Activated CD4-positive, CD25-positive, alpha-beta regulatory T cell treated with anti-CD3 and anti-CD28 coated beads, Interleukin-2, amount 50 U/mL, for 16 hours (primary cell): ENCODE measurements at places on chromosomes 12 and 14.

- DNase-seq: no peak
Measured at GRCh38 chr12:538731-539539, 79.2 kb downstream of the B4GALNT3 start.

DNA sequence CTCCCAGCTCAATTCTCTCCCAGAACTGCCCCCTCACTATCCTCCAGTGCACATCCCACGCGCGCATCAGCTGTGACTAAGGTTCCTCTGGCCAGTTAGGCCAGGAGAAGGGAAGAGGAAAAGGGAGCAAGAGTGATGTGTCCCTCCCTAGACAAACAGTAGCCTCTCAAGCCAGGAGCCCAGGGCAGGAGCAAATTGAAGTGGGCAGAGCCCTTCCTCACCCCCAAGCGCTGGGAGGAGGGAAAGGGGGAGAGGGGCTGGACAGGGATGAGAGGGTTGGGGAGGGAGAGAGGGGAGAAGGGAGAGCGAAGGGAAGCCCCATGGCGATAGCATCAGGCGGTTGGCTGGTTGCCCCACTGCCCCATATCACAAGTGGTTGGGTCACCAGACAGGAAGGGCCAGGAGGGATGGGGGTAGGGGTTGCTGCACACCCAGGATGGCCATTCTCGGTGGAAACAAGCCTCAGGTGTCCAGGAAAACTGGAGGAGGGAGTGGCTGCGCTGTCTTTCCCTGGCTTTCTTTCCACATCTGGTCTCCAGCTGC, 1.1 kb downstream of the CD63 start:
- DNase-seq: no peak

DNA sequence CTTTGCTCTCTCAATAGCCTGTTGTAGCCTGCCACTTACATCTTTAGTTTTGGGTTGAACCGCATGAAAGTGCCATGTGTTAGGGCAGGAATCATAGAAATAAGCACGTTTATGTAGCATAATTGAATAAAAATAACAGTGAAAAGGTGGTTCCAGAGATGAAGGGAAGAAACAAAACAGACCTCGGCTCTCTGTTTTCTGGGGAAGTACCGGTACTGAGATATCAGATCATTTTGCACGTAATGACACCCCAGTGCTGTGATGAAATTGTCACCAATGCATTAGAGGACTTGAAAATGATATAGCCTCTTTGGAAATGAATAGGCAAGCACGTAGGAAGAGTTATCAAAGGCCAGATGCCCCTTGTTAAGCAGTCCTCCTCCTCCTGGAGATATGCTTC, 42.5 kb upstream of the DLK1 start:
- DNase-seq: no peak

DNA sequence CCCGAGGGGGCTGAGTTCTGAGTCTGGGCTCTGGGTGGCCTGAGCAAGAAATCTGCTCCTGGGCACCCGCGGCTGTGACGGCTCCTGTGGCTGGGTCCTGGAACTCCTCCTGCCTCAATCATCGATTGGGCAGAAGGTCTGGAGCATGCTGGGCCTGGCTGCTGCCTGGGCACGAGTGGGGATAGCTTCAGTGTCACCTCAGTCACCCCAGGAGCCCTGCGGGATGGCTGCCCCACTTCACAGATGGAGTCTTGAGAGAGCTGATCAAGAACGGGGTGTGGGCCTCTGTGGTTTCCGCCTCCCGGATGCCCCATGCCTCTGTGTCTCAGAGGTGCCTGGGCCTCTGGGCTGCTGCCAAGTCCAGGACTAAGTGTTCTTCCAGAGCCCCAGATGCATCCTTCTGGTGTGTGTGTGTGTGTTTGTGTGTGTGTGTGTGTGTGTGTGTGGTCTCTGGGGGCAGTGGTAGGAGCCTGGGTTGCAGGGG, 185.6 kb upstream of the C14orf180 start:
- DNase-seq: peak; percentile 25

- DNase-seq: no peak
Measured at GRCh38 chr14:55756557-55756956, 176.6 kb downstream of the KTN1 start.

- no peak for DNase-seq
Measured at GRCh38 chr12:13428538-13429265, 232.2 kb downstream of the EMP1 start.

- no peak for DNase-seq
Measured at GRCh38 chr14:74490486-74490885, 2.6 kb downstream of the NPC2 start.

- no peak for DNase-seq
Measured at GRCh38 chr14:104594310-104595046, 10.1 kb downstream of the TMEM179 start.

GRCh38 chr14:90512329-90512991, 115.6 kb downstream of the CALM1 start:
- DNase-seq: no peak

- no peak for DNase-seq
Measured at GRCh38 chr12:118959348-118959747, 22.0 kb upstream of the SRRM4 start.

- no peak for DNase-seq
Measured at GRCh38 chr12:77082021-77082420, 16.7 kb upstream of the E2F7 start.

- DNase-seq: no peak
Measured at GRCh38 chr14:45181806-45182205, 46.1 kb downstream of the FANCM start.

DNA sequence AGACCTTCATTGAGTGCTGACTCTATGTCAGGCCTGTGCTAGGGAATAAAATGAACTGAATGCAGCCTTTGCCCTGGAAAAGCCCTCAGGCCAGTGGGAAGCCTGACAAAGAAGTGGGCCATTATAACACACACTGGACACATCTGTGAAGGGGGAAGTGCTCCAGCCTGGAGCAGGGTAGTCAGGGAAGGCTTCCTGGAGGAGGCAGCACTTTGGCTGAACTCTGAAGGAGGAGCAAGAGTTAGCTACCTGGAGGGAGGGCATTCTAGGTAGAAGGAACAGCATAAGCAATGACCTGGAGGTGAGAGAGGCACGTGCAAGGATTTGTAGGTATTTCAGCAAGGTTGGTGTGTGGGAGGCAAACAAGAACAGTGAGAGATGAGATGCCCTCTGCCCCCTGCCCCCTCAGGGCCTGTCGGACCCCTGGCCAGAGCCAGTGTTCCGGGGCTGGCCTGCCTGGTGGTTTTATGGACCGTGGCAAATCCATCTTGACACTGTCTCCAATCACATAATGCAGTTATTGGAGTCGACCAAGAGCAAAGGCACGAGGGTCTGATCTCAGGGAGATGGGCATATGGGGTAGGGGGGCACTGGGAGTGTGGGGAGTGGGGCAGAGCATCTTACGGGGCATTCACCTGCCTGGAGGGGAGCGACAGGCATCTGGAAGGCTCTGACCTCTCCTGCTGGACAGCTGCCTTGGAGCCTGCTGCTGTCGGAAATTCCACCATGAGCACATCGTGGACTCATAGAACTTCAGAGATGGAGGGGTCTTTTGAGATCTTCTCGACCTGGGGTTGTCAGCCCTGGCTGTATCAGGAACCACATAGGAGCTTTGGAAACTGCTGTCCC, 2.7 kb upstream of the FAM222A start:
- DNase-seq: no peak

- DNase-seq: no peak
Measured at GRCh38 chr12:109715310-109716091, 1.9 kb downstream of the FAM222A start.

DNA sequence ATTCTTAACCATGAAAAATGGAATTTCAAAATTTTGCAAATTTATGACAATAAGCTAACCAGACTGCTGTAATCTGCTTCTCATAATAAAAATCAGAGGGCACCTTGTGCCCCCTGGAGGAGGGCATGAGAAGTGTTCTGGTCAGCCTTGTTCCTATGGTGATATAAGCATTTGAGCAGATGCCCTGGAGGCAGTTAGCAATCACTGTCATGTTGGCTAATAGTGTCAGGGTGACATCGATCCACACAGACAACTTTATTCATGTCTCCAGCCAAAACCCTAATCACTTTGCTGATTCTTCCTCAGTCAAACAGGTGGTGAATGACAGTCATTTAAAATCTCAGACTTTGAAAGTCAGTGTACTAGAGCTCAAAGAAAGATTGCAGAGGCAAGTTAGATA, 943.0 kb downstream of the GALC start:
- no peak for DNase-seq

- DNase-seq: no peak
Measured at GRCh38 chr12:108589840-108590229, 8.0 kb downstream of the TMEM119 start.

DNA sequence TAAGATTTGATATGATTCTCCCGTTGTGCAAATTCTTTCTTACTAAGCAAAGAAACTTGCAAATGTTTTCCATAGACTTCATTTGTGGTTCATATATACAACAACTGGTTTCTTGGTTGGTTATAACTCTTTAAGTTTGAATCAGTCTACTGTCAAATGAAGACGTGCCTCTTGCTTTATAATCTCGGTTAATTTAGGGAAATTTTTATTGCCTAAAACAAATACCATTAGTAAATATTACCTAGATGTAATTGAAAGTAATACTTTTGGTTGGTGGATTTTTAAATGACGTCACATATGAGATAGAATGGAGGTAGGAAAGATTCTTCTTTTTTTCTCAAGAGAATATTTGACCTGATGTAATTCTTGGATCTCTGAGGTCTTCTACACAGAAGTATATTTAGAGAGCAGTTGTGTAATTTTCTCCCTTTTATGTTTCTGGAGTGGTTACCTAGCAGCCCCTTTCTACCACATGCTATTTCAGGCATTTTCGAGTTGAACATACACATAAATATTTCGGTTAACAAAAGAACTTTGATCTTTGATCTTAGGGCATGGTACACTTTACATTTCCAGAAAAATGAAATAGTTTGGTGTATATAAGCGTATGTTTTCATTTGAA, 1.7 kb downstream of the ATF7IP start:
- no peak for DNase-seq

DNA sequence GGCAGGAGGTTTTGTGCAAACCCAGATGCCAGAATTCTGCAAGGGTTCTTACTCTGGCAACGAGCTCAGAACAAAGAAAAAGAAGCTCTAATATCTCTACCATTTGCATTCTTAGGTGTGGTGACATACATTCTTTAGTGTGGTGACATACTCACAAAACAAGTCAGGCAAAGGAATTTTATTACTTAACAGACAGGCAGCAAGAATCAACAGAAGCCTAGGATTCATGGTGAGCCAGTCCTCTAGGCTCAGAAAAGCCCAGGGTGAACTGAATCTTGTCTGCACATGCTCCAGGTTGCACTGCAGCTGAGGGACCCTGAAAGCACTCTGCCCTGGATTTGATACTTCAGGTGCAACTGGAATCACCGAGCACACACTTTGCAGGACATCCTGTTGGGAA, 122.4 kb upstream of the PTPRQ start:
- DNase-seq: no peak

GRCh38 chr14:33774723-33775470, 176.0 kb downstream of the EGLN3 start:
- no peak for DNase-seq

- DNase-seq: no peak
Measured at GRCh38 chr14:91410771-91411536, 6.7 kb downstream of the CCDC88C start.
